ENCODE measurements at places on chromosomes 12 and 14.

- DNase-seq, result no peak
Measured at GRCh38 chr12:12507121-12507520, 55.5 kb downstream of the DUSP16 start.

GRCh38 chr12:23855813-23856212, 93.7 kb downstream of the SOX5 start:
- DNase-seq, result no peak

GRCh38 chr12:31570880-31571279, 20.1 kb downstream of the DENND5B start:
- DNase-seq, result no peak

DNA sequence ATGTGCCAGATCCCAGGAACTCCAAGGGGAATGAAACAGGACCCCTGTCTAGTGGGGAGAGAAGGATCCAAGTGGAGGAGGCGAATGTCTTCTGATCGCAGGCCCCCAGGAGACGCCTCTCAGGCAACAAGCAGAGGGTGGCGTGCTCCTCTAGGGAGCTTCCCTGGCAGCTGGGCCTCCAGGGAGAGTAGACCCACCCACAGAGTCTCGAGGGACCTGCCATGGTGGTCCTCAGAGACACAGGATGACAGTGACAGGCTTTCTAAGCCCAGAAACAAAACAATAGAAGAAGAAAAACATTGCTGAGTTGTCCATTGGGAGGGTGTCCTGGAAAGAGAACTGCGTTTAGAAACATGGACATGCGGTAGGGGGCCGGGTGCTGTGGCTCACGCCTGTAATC, 140.6 kb upstream of the MAP1LC3B2 start:
- no peak for DNase-seq

- no peak for DNase-seq
Measured at GRCh38 chr12:65665817-65666216, 158.5 kb upstream of the HMGA2 start.

DNA sequence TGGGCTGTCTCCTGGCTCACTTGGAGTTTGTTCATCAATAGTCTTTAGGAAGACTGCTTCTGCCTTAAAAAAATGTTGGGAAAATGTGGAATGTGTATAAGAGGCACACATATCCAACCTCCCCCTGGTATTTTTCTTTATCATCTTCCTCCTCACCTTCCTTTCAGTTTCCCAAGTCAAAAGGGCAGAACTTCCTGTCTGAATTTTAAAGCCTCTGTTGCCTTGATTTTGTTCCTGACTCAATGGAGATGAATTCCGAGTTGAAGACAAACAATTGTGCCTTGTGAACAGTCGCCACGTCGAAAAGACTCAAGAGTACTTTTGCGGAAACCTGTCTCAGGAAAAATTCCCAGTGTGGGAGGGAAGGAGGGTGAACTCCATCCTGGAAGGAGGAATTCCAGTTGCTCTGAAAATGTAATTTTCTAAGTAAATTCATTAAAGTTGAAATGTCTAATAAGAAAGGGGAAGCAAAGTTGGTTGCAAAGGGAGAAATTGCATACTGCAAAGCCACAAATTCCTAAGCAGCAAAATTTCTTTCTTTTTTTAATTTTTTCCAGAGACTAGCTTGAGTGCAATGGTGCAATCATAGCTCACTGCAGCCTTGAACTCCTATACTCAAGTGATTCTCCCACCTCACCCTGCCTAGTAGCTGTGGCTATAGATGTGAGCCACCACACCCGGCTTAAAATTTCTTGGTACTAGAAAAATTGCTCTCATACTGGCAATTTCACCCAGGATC, 50.2 kb upstream of the ELK3 start:
- no peak for DNase-seq

DNA sequence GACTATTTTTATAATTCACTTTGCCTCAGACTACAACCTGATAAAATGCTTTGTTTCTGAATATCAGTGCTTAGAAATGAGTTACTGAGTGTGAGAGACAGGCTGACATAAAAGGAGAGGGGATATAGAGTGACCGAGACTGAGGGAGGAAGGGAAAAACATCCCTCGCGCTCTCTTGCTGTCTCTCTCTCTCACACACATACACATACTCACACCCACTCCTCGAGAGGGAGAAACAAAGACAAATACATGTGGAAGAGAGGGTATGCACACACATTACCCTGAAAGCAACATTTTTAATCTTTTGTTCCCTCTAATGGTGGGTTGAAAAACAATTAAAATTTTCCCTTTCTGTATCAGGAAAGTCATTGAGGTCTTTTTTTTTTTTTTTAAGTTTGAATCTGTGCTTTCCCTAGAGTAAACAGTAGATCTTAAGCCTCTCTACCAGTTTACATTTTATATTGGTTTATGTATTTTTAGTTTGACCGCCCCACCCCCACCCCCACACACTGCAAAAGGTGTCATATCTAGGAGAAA, 45.3 kb downstream of the FRS2 start:
- no peak for DNase-seq

DNA sequence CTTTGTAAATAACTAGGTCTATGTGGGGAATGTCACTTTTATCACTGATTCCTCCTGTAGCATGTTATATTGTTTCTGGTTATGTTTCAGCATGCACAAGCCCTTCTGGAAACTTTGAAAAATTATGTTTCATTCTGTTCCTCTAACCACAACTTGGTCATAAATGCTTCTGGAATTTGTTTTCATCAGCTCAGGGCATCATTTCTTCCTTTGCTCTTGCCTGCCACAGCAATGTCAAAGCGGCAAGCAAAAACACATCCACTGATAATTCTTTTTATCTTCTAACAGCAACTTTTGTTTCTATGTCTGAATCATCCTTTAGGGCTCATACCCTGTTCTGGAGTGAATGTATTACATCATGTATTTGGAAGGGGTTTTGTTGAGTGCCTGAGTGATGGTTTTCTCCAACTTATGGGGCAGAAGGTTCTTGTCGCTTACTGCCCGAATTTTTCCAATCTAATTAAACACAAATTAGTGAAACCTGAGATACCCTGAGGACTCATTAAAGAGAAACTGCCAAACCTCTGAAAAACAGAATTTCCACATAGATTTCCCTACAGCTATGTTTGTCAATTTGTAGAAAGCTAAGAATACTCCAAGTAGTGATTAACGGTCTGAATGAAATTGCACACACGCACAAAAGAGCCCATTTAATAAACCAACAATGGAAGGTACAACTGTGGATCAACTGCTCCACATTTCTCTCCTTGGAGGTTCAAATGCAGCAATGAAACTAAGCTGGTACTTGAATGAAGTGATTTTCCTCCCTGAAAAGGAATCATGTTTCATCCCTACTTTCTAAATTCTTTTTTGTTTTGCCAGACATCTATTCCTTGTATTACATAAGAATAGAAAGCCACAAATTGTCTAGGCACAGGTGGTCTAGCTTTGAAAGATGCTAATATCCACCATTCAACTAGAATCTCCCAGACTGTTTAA, 173.5 kb upstream of the KRR1 start:
- no peak for DNase-seq

- no peak for DNase-seq
Measured at GRCh38 chr14:101808020-101808641, 46.6 kb downstream of the PPP2R5C start.

DNA sequence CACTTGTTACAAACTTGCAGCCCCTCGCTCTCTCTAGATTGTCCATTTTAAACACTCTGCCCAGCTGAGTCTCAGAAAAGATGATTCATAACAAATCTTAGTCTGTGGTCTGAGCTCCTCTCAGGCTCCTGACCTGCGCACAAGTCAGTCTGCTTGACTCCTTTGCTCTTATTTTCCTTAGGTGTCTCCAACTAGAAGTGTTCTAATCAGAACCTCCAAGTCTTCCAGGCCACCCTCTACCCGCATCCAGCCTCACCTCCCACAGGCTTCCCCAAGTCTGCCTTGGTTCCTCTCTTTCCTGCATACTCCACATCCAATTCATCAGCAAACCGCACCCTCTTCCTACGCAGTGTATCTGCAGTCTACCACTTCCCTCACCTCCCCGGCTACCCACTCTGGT, 42.4 kb upstream of the BDKRB2 start:
- no peak for DNase-seq

DNA sequence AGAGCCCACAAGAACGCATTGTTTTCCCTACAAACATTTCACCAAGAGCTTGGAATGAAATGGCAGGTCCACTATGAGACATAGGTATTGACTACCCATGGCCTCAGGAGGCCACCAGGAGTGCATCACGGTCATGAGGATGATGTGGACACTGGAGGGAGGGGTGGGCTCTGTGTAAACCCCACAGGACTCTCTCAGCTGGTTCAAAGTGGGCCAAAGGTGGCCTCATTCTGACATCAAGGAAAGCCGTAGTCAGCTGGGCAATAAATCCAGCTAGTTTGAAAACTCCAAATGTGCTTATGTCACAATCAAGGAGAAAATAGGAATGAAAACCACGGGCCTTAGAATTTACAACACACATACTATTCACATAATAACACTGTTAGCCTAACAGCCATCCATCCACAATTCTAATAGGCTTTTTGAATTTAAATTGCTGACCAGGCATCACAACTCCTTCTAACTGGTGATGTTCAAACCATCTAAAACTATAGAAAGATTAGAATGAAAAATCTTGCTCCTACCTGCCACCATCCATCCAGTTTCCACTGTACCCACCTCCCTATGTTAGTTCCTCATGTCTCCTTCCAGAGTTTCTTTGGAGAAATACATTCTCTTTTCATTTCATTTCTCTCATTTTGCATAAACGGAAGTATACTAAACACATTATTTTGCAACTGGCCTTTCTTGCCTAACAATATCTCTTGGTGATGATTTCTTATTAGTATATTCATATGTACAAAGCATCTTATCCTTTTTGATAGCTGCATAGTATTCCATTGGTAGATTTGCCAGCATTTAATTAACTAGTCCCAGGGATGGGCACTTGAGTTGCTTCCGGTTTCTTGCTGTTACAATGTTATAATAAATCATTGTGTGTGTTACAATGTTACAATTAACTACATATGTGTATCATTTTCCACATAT, 21.5 kb downstream of the CMKLR1 start:
- DNase-seq, result no peak

DNA sequence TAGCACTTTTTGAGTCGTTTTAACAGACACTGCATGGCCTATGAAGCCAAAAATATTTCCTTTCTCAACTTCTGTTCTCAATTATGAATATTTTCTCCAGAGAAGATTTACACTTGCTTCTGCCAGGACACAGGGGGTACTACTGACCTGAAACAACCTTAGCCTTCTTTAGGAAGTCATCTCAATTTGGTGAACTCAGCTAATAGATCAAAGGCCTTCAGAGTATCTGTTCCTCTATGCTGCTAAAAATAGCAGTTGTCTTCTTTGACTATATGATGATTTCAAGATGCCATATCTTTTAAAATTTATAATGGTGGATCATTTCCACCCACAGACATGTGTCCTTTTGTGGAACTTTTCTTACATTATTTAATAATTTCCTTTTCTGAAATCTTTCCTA, 14.0 kb upstream of the NDUFA12 start:
- DNase-seq, result no peak

DNA sequence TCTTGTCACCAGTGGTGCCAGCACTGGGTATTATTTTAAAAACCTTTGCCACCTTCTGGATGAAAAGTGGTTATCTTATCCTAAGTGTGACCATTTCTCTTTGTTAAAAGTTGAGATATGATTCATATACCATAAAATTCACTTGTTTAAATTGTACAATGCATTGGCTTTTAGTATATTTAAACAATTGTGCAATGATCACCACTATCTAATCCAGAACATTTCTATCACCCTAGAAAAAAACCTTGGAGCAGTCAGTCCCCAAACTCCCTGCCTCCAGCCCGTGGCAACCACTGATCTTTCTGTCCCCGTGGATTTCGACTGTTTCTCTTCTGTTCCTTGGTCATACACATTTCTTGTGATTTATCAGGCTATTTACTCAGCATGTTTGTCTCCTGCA, 28.3 kb downstream of the SH2B3 start:
- no peak for DNase-seq

DNA sequence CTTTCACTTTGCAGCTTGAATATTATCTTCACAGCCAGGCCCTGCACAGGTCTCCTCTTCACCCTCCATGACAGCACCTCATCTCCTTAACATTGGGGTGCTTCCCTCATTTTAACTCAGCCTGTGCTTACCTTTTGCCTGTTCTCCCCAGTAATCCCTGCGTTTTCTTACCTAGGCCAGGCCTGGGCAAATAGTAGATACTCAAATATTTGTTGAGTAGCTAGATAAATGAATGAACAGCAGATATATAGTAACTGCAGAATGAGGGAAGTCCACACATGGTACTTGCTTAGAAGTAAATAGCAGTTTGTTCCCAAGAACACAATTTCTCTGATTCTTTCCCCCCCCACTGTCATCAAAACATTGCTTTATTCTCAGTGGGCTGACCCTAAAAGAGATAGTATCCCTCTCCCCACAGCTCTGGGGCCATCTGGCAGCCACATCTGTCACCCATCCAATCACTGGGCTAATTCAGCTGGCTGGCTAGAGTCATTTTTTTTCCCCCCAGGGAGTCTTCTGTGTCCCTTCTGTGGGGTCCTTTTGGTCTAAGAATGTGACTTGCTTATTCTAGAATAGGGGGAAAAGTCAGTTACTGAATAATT, 43.2 kb downstream of the APPL2 start:
- DNase-seq, result no peak

DNA sequence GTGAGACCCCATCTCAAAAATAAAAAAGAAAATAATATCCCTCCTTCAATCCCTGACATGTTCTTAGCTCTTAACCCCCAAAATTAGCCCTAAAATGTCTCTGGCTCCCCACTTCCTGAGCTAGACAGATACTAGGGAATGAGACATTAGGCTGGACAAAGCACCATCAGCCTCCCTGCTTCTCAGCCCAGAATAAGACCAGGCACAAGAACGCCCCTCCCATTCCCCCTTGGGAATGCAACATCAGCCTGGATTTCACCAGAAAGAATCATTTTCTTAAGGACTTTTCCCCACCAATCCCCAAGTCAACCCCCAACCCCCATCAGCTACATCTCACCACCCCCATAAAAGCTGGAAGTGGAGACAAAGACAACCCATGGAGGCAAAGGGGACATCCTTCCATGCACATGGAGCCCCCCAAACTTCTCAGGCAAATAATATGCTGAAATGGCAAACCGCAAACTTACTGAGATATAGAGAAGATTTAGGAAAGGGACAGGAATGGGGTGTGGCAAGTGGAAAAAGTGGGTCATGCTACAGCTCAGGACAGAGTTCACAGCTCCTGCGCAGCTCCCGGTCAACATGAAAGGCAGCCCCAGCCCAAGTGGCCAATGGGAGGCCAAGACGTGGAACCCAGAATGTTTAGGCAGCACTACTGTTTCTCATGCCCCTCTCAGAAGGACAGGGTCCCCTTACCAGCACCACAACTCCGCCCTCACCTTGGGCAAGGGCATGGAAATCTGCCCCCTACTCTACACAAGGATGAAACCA, 2.7 kb downstream of the CHD4 start:
- DNase-seq, result no peak

GRCh38 chr12:89493670-89494302, 30.8 kb downstream of the GALNT4 start:
- no peak for DNase-seq

DNA sequence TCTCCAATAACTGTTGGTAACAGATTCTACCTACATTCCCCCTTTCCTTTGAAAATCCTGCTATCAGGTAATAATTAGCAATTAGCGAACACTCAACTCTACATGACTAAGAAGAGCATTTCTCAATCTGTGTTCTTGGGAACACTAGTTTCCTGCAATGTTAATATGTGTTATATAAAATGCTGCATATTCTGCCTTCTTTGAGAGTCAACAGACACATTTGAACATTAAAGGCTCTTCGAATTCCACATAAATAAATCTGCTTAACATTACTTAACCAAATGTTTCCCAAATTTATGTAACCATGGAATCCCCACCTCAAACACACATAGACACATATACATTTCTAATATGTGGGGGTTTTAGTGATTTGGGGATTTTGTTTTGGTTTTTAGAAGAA, 41.2 kb upstream of the G2E3 start:
- no peak for DNase-seq

GRCh38 chr12:69254862-69255261, 15.5 kb downstream of the CPSF6 start:
- no peak for DNase-seq

Measured in stimulated activated CD8-positive, alpha-beta memory T cell treated with anti-CD3 and anti-CD28 coated beads, Interleukin-7, amount 100 ng/mL, for 24 hours (primary cell).